MCF 10A (cell line): ENCODE measurements at places on chromosomes 4 and X. TPM values are rescaled to one million over a fixed set of nuclear protein-coding genes. Genes with fewer than 3 reads are reported as not detected.

- H3K4me3 ChIP-seq, result no peak overlapping the region
- H3K4me1 ChIP-seq, result peaks cover 7% of the 10 kb centered on the region
Observed at GRCh38 chr4:106268786-106269185, 47.2 kb downstream of the TBCK start.

- no peaks in the 10 kb centered on the region for H3K36me3 ChIP-seq
- H3K27ac ChIP-seq, result no peak overlapping the region
- H3K4me3 ChIP-seq, result no peak overlapping the region
Observed at GRCh38 chrX:153064061-153064460, 7.8 kb downstream of the PNMA3 start.

The FDCSP gene
- not detected in 2 replicates for total RNA-seq

The YIPF6 gene
- 44.6 and 55.4 TPM in 2 replicates for total RNA-seq

DNA sequence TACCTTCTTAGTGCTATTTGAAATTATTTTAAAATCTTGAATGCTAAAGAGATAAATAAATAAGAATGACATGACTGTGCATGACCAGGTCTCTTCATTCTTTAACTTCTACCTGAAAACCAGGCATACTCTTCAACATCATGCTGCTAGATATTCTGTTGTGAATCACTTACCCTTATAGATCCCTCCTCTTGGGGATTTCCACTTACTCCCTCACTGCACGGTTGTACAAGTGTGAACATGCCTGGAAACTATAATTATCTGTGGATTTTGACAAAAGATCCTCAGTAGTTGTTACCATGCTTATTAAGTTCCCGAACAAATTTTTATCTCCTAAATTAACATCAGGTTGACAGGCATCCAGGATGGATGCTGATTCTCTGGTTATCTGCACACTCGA, 54.3 kb downstream of the ADGRL3 start:
- no peaks in the 10 kb centered on the region for H3K36me3 ChIP-seq
- peak overlapping the region; percentile 6 for H3K4me3 ChIP-seq
- peak; percentile 23 for DNase-seq
- H3K4me1 ChIP-seq, result peaks cover 11% of the 10 kb centered on the region
- H3K27me3 ChIP-seq, result no peaks in the 10 kb centered on the region
